ENCODE measurements at places on chromosomes 5 and 9.

GRCh38 chr5:143014017-143014651, 244.0 kb downstream of the ARHGAP26 start:
- no peak for DNase-seq

DNA sequence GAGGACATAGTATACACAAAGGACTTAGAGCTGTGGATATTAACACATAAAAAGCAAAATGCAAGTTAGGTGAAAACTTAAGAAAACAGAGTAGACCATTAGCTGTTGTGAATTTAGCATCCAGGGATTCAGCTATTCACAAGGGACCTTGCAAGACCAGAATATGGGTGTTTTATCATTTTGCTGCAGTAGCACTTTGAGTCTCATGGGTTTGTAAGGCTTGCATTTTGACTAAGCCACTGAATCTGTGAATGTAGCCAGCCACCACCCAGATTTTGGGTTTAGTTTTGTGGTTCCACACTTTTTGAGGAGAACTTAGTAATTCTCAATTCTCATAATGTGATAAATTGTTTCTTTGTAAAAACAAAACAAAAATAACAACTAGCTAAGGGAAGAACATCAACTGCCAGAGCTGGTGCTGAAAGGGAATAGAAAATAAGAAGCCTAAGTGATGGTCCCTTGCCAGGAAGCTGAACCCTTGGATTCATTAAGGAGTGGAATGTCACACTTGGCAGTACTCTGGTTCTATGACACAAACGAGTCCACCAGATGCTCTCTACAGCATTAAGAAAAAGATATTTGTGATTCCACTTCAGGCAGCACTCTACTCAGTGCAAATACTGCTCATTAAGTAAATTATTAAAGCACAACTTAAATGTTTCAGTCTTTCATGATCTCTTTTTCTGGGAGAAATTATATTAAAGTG, 557.4 kb upstream of the ZNF462 start:
- no peak for DNase-seq

DNA sequence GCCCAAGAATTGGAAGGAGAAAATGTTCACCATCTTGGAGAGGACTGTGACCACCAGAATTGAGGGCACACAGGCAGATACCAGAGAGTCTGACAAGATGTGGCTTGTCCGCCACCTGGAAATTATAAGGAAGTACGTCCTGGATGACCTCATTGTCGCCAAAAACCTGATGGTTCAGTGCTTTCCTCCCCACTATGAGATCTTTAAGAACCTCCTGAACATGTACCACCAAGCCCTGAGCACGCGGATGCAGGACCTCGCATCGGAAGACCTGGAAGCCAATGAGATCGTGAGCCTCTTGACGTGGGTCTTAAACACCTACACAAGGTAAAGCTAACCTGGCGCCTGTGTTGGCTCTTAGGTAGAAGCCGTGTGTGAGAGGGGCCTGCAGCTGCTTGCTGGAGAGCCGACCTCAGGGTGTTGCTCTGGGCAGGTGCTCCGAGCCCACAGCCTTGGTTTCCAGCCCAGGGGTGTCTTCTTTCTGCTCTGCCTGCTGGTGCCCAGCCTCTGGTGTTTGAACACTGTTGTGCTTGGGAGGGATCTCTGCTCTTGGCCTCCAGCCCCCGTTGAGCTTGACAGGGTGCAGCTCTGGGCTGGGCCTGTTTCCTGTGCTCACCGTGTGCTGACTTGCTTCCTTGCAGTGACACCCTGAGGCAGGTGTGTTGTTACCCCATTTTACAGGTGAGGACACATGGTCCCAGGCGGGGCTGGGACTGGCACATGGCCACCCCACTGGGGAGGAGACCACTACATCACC, 10.9 kb downstream of the EXOC3 start:
- DNase-seq = no peak

- DNase-seq = no peak
Measured at GRCh38 chr9:116549786-116550660, 137.1 kb upstream of the TRIM32 start.

DNA sequence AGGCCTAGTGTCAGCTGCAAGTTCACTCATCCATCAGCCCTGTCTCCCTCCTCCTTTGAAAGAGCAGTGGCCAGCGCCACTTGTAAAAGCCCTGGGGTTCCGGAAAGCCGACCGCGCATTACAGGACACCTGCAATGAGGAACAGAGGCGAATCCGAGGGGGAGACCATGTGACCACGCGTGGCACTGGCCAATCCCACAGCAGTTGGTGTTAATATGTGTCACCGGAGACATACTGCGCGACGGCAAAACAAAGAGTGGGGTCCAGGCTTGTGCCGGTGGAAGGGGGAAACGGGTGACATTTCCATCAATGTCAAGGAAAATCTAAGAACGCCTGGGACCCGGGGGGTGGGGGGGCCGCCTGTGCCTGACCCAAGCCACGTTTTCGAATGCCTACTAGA, 480.8 kb downstream of the SPATA31A7 start:
- DNase-seq = no peak

DNA sequence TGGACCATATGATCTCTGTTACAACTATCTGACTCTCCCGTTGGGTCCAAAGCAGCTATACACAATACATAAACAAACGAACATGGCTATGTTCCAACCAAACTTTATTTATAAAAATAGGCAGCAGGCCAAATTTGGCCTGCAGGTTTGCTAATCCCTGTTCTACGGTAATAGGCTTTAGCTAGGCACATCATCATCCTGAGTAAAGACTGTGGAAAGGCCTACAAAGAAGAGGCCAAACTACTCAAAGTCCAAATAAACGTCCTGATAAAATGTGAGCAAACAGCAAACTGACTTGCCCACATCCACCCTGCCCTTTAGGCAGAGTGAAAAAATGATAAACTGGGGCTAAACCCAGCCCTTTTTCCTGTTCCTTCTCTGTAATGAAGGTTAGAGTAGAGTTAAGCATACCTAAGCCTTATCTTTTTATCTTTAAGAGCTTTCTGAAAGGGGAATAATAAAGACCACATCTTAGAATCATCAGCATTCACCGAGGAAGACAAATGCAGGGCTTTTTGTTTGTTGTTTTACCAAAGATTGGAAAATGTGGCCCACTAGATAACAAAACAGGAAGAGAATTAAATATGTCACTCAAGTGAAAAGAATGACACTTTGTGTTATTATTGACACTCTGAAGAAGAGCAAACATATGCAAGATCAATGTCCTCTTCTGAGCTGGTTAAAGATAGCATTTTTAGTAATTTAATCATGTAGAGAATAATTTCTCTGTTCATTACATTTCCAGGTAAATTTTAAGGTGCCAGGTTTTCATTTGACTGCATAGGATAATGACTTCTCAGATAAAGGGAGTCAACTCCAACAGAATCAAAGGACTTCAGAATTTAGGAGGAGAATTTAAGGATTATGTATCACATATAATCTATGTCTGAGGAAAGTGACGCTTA, 160.0 kb upstream of the GNA14 start:
- no peak for DNase-seq

- no peak for DNase-seq
Measured at GRCh38 chr5:104987074-104987473, 1424.5 kb upstream of the NUDT12 start.

GRCh38 chr5:126462239-126463014, 39.2 kb downstream of the GRAMD2B start:
- DNase-seq = no peak

DNA sequence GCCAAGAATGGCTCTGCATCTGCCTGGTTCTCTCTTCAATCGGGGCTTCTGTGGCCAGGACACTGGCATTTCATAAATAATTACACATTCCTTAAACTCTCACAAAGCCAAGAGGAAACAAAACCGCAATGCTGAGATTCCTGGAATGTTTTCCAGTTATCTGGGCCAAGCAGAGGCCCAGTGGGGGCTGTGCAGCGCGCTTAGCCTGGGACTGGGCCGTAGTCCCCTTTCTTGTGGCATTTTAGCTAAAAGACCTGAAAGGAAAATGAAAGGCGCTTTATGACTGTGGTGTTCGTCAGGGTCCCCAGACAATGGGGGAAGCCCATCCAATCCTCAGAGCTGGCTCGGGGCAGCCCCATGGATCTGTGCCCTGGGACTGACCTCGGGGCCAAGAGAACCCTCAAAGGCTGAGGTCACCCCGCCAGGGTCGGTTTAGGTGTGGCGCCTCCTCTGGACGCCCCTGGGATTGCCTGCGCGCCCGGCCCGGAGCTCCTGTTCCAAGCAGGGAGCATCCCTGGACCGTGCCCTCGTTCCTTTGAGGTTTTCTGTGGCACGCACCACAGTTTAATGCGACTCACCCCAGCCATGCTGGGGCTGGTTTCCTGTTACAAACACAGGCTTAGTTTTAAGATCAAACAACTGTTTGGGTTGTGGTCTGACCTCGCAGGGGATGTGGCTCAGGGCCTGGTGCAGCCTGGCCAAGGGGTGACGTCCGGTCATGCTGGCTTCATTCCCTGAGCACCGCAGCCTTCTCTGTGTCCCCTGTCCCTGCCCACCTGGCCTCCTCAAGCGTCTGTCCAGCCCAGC, 51.5 kb upstream of the NKD2 start:
- no peak for DNase-seq

DNA sequence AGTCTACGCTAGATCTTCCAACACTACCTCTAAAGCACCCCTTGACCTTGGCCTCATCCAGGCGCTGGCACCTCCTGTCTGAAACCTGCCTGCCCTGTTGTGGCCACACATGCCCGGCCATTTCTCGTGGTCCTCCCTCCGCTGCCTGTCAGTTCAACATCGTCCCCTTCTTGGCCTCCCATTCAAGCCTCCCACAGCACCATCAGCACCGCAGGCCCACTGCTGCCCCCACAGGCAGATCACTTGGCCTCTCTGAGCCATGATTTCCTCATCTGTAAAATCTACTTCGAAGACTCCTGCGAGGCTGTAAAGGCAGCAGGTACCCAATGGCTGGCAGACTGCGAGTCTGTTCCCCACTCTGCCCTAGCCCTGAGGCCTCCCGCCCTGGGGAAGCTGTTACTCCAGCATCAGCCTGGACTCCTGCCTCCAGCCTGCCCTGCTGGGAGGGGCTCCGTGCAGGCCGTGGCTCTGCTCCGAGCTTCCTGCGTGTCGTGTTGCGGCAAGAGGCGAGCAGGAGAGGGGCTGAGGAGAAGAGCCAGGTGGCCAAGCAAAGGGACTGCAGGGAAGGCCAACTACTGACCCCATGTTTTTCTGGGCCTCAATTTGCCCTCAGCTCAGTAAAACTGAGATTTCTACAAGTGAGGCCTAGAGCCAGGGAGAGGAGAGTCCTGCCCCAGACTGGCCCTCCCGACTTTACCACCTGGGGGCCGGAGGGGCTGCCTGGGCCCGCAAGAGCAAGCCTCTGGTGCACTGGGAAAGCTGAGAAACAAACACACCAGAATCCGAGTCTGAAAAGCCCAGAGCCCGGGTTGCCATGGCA, 70.5 kb upstream of the LRRTM2 start:
- DNase-seq = peak; percentile 74
